RPMI7951 (cell line): ENCODE measurements at places on chromosomes 4 and X.
A peak's percentile ranks its signal among the peaks of the same experiment; 100 is the strongest.

DNA sequence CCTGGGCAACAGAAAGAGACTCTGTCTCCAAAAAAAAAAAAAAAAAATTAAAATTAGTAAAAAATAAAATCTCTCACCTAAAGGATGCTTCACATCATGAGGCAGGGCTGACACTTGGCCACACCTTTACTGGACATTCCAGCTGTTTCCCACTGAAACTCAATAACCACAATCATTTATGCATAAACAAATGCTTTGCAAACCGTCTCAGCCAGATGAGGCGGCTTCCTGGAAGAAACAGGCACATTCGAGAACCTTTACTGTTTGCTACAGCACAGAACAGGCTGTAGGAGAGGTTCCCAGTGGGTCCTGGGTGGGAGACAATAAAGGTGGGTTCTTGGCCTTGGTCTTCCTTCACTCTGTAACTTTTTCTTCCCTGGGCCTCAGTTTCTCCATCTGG is 10.9 kb upstream of the TBC1D14 start:
- DNase-seq = no peak

DNA sequence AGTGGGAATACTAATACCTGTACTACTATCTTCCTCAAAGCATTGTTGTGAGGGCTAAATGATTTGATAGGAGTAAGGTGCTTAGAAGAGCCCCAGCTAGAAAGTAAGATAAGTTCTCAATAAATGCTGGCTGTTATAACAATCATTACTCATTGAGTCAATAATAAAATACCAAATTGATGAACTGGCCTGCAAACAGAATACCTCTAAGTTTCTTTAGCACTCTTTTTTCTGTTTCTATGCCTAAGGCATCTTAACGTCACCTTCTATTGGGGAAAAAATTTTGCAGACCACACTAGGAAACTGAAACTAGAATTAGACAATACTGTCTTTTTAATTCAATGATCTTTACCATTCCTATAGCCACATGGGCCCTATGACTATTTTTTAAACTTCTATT is 1.2 kb downstream of the CLTRN start:
- no peak for DNase-seq

DNA sequence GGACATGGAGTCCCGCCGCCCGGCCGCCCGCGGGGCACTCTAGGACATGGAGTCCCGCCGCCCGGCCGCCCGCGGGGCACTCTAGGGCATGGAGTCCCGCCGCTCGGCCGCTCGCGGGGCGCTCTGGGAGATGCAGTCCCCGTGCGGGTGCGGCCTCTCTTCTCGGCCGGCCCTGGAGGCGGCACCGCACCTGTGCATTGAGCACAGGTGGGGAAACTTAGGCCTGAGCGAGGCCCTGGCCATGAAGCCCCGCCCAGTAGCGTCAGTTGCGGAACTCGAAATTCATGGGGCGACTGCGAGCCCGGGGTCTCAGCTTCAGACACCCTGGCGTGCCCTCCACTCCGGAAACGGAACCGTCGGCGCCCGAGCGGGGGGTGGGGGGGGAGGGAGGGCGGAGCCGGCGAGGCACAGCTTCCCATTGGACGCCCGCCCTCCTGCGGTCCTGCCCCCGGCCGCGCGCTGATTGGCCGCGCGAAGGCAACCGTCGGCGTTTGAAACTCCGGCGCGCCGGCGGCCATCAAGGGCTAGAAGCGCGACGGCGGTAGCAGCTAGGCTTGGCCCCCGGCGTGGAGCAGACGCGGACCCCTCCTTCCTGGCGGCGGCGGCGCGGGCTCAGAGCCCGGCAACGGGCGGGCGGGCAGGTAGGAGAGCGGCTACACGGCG is at the start of the genes TACC3 and TMEM129:
TSS of gene TACC3 (plus strand) at position 519 of the 663 bp plus-strand sequence. CDS start 1,901 bp downstream, outside the sequence.
TSS of gene TMEM129 (minus strand) at position 321 of the 663 bp plus-strand sequence. CDS start 486 bp downstream, outside the sequence.
- DNase-seq = peak; percentile 84

- DNase-seq = no peak
Measured at GRCh38 chr4:163688856-163689255, 194.4 kb downstream of the TMA16 start.

DNA sequence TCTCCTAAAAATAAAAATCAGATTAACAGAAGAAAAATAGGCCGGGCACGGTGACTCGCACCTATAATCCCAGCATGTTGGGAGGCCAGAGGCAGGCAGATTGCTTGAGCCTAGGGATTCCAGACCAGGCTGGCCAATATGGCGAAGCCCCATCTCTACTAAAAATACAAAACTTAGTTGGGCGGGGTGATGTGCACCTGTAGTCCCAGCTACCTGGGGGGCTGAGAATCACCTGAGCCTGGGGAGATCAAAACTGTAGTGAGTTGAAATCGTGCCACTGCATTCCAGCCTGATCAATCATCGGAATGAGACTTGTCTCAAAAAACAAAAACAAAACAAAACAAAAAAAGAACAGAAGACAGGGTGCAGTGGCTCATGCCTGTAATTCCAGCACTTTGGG is 32.8 kb upstream of the NOCT start:
- no peak for DNase-seq

DNA sequence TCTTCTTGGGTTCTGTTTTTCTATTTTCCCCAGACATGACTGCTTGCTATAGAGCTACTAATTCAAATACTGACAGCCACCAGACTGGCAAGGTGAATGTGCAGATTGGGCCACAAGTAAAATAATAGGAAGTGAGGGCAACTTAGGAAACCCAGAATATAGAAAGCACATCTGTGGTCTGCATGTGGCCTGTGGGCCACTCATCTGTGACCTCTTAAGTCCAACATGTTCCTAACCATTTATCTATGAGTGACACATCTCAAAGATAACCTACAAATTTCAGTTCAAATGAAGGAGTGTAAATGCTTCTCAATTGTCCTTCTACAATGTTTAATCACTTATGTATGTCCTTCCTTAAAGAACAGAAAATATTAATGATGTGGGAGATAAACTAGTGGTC is 128.9 kb downstream of the REELD1 start:
- DNase-seq = no peak

DNA sequence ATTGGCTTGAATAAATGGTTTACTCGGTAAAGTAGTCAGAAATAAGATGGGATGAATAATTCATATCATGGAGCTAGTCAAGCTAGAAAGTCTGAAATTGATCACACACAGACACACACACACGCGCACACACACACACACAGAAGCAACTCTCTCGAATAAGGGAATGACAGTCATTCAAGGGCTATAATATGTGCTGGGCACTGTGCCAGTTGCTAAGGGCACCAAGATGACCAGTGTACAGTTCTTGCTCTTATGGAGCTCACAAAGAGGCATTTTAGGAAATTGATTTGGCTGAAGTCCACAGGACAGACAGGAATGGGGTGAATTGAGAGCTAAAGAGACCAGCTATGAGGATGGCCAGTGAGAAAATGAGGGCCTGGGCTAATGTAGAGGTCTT is 34.2 kb upstream of the SH3D19 start:
- DNase-seq = peak; percentile 42

DNA sequence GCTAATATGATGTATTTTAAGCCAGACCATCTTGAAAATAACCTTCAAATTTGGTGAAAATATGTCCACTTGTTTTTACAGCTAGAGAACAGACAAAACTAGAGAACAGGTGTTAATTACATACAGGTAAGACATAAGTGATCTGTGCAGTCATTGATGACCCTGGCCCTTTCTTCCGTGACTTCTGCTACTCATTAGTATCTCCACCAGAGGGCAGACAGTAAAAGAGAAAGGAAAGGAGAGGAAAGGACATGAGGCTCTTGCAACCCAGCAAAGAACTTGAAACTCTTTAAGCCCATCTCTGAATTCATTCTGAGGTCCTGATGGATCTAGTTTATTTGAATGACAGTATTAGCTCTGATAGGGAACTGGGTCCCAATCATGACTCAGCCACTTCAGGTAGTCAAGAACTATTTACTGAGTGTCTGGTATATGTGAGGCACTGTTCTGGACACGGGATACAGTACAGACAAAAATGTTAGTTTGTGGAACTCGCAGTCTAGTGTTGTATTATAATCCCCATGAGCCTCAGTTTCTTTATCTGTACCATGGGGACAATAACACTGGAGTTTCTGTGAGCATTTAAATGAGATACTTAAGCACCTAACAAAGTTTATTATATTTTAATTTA is 121.0 kb upstream of the TEX13D start:
- peak; percentile 40 for DNase-seq

DNA sequence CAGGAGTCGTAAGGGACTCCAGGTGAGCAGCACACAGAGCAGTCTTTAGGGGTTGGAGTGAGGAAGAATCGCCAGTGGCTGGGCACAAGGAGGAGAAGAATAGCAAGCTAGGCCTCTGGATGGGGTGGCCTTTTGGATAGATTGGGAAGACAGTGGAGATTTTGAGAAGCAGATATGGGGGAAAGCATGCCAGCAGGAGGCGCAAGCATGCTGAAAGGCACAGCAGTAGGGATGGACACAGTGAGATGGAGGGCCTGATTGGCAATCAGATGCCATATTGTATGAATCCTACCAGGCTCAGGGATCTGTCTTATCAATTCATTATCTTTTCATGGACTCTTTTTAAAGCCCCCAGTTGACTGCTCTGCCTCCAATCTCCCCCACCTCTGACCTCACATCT is 60.4 kb upstream of the MAGEA4 start:
- DNase-seq = peak; percentile 22

- no peak for DNase-seq
Measured at GRCh38 chrX:131359611-131360010, 70.5 kb upstream of the IGSF1 start.

DNA sequence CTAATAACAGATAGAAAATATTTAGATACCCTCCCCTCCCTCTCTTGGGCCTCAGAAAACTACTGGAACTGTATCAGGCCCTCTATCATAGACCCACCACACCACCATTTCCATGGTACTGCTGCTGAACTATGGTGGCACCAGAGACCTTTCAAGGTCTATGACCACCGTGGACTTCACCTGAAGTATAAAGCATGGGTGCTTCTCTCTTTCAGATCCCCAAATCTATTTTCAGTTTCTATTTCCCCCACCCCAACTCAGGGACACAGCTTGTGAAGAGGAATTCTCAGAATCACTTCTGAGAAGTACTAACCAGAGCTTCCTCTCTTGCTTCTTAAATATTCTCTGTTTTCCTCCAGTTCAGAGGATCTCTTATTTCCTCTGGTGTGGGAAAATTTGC is 840.8 kb upstream of the HTR2C start:
- no peak for DNase-seq

DNA sequence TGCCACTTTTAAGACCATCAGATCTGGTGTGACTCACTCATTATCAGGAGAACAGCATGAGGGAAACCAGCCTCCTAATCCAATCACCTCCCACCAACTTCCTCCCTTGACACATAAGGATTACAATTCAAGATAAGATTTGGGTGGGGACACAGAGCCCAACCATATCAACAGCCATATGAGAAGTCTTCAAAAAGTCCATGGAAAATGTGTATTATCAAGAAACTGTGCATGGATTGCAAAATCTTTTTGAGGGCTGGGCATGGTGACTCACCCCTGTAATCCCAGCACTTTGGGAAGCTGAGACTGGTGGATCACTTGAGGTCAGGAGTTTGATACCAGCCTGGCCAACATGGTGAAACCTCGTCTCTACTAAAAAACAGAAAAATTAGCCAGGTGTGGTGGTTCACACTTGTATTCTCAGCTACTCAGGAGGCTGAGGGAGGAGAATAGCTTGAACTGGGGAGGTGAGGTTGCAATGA is 17.8 kb upstream of the RPL39 start:
- DNase-seq = peak; percentile 15

- DNase-seq = no peak
Measured at GRCh38 chr4:17534705-17535104, 19.7 kb downstream of the CLRN2 start.

DNA sequence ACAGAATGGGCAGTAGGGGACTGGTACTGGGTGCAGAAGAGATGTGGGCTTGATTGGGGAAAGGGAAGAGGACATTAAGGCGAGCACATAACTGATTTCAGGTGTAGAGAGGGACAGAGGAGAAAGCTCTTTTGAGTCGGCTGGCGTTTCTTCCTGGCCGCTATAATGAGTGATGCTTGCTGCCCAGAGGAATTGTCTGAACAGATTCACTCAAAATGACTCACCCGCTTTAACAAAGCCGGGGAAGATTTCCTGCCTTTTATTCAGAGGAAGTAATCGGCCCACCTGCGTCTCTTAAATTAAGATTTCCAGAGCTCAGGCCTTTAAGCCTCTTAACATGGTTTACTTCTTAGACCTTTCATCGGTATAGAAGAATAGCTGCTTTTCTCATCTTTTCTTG is 102.1 kb upstream of the AP1S2 start:
- DNase-seq = peak; percentile 35

- no peak for DNase-seq
Measured at GRCh38 chrX:27057883-27058282, 405.3 kb downstream of the PPP4R3C start.

DNA sequence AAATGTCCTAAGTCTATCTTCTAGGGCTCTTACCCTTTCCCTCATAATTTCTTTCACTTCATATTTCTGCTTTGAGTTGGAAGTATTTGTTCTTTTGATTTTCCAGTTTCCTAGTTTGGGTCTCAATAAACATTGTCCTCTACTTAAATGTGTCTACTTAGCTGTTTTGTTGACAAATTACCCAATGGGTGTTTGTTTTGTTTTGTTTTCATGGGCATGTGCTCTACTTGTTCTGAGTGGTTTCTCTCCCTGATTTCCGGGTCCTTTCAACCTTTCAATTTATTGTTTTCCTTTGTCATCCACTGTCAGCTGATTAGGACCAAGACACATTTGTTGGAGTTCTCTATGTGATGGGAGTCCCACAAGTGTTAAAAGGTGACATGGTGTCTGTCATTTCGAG is 1181.4 kb downstream of the RPA4 start:
- DNase-seq = no peak

DNA sequence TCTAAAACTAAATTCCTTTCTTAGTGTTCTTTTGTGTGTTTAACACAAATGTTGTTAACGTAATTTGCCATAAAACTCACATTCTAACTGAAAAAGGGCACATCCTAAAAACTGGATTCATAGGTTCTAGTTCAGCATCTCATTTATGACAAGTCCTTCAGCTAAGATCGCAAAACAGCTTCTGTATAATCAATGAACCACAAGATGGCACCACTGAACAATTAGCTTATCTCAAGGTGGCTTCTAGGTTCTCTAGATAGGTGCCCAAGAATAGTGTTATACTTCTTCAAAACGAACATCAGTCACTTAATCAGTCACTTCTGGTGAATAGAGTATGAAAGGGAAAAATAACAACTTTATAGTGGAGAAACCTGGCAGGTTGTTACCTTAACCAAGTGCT is 54.3 kb downstream of the NRK start:
- no peak for DNase-seq
